T-helper 1 cell (primary cell): ENCODE measurements at places on chromosomes 5 and 9.

GRCh38 chr9:73680831-73681230 is 529.2 kb downstream of the ANXA1 start:
- no peak for DNase-seq

- DNase-seq: no peak
Measured at GRCh38 chr9:118162716-118163115, 458.5 kb downstream of the TLR4 start.

DNA sequence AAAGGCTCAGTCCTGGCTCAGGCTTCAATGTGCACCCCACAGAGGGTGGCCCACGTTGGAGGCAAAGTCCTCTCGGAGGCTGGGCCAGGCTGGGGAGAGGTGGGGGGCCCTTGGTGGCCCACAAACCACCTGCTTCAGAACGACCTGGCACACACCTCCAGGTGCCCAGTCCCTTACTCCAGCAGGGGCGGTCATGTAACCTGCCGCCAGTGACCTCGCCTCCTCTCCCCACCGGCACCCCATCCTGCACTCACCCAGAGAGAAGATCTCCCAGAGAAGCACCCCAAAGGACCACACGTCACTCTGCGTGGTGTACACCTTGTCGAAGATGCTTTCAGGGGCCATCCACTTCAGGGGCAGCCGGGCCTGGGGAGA is 22.5 kb upstream of the SCGB3A1 start:
- no peak for DNase-seq

DNA sequence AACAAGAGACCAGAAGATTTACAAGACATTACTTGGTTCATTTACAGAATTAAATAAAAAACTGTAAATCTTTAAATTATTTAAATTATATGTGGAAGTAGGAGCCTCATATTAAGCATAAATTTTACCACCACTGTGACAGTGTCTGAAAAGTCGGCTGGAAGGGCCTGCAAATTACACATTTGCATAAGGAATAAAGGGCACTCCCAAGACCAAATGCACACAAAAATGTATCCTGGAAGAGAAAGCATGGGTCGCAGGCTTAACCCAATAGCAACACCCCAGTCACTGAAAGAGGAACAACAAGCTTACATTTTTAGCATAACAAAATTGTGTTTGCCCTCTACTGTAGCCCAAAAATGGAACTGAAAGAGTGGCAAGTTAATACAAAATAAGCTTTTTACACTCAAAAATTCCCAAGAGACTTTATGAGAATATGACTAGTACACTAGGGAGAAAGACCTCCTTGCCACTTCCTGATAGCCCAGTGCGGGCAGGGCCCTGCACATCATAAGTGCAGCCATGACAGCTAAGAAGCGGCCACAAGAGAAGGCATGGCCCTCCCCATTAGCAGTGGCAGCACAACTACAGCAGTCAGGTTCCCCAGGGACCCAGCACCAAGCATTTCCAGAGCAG is 482.0 kb downstream of the DTWD2 start:
- no peak for DNase-seq

DNA sequence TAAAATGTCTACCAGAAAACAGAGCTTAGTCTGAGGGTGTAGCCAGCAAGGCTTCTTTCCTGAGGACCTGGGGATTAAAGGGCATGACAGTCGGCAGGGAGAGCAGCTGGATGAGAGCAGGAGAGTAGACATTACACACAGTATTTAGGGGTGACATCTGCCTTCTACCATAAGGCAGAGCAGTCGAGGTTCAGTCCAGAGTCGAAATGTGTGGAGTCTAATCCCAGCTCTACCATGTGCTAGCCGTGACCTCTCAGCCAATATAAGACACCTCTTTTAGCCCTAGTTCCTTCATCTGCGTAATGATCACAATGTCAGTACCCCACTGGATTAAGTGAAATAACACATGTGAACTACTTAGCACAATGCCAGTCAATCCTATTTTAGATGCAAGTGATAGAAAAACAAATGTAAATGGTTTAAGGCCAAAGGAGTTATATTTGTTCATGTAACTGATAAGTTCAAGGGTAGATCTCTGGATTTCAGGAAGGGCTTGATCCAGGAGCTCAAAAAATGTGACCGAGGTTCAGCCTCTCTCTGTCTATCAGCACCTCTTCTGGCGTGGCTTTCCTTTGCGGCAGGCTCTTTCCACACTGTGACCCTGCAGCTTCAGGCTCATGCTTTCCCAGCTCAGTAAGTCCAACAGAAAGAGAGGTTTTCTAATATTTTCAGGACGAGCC is 16.2 kb upstream of the CPLX2 start:
- no peak for DNase-seq

DNA sequence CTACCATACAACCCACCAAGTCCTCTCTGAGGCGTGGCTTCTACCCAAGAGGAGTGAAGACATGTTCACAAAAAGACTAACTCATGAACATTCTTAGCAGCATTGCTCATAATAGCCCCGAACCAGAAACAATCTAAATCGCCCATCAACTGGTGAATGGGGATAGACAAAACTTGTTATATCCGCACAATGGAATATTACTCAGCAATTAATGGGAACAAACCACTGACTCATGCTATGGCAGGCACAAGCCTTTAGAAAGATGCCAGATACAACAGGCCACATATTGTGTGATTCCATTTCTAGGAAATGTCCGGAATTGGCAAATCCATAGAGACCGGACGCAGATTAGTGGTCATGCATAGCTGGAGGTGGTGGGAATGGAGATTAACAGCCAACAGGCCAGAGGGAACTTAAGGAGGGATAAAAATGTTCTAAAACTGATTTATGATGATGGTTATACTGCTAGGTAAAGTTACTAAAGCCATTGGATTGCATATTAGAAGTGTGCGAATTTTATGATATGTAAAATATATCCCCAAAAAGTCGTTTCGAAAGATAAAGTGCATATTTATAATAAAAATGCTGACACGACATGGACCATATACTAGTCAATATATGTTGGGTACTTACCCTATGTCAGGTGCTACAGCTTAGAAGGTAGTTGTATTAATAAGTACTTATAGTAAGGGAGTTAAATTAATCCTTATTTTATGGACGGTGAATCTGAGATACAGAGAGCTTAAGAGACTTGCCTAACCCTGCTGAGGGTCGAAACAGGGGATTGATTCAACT is 55.4 kb downstream of the LHX2 start:
- no peak for DNase-seq

DNA sequence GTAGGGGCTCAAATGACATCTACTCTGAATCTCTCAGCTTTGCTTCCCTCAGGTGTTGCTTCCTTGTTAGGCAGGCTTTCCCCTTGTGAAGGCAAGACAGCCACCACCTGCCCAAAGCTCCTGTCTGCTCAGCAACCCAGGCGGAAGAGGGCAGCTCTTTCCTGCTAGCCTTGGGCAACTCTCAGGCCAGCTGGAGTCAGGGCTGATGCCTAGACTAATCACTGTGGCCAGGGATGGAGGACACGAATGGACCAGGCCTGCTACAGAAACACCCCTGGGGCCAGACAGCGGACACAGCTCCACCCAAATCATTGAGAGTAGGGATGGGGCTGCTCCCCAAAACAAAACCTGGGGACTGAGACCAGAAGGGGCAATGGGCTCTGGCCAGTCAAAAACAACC is 138.0 kb downstream of the MTX3 start:
- DNase-seq: no peak

DNA sequence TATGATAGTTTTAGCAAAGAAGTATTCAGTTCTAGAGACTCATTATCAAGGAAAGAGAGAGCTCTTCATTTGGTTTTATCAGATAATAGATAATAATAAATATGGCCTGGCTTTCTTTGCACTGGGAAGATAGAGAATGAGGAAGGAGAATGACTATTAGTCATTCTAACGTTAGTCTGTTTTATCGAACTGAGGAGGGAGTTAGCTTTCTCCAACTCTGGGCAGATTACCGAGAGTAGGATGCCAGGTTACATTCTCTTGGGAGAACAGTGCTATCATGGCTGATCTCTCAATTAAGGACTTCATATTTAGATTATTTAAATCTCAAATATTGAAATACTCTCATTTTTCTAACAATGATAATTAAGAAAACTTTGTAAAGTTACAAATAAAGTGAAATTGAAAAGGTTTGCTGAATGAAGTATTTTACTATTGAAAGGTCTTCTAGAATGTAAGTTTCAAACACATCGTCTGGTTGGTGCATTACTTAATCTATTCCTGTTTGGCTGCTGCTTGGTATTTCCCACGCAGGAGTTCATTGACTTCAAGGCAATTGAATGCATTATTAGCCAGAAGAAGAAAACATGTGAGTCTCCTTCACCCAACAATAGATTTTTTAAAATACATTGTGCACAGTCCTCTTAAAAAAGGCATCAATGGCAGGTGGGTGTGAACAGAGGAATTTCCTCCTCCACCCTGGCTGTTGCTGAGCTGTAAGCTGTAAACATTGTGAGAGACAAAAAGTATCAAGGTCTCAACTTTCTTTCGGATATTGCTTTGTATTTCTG is 140.8 kb downstream of the C9orf152 start:
- no peak for DNase-seq

GRCh38 chr5:965604-966344 is 42.8 kb upstream of the NKD2 start:
- DNase-seq: no peak

- DNase-seq: no peak
Measured at GRCh38 chr5:123455095-123455494, 31.9 kb upstream of the CEP120 start.

DNA sequence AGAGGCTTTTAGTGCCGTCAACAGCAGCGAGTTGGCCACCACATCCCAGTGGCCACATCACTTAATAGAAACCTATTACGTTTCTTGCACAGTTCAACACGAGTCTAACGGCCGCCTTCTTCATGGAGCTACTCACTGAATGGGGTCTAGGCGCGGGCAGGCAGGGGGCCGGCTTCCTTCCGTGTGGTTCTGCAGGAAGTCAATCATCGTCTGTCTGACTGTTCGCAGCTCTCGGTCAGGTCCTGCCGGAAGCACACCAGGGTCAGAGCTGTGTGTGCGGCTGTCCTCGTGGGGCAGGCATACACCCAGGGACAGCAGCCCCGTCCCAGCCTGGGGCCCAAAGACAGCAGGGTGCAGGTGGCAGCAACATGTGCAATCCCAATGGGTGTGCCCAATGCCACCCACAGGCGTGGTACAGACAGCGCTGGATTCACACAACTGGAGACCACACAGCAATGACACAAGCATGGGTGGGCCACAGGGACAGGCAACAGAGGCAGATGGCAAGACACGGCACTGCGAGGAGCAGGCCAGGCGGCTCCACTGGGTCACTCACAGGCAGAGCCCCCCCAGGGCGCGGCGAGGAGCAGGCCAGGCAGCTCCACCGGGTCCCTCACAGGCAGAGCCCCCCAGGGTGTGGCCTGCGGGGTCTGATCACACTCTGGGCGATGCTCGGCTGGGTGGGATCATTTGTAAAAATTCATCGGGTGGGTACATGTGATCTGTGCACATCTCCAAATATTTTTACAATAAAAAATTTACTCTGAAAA is 19.1 kb upstream of the LHX3 start:
- no peak for DNase-seq

GRCh38 chr5:123163225-123163876 is 74.3 kb downstream of the PRDM6 start:
- no peak for DNase-seq

- DNase-seq: no peak
Measured at GRCh38 chr5:59838067-59838466, 55.5 kb downstream of the PDE4D start.

DNA sequence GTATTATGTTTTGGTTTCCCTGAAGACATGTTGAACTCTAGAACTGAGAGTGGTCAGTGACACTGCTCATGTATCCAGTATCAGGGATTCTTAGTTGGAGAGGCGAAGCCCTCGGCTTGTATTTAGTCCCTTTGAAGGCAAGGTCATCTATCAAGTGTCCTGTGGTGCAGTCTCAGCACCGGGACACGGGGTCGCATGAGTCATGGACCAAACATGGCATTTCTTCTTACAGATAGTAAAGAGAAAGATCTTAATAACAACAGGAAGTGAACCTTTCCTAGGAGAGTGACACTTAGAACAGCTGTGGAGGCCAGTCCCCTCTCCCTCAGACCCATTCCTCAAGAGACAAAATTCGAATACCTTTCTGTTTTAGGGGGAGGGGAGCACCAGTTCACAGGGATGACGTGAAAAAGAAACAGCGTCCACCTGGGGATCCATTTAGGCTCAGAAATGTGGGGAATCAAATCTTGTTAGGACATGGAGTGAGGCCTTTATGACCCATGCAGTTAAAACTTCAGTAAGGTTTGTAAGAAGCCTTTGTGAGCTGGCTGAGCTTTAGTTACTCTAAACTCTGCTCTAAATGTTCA is 86.5 kb downstream of the ADGRV1 start:
- DNase-seq: no peak

GRCh38 chr9:792331-793260 is 48.9 kb upstream of the DMRT1 start:
- no peak for DNase-seq

GRCh38 chr9:120924698-120925534 is 1.7 kb downstream of the TRAF1 start:
- DNase-seq: no peak

DNA sequence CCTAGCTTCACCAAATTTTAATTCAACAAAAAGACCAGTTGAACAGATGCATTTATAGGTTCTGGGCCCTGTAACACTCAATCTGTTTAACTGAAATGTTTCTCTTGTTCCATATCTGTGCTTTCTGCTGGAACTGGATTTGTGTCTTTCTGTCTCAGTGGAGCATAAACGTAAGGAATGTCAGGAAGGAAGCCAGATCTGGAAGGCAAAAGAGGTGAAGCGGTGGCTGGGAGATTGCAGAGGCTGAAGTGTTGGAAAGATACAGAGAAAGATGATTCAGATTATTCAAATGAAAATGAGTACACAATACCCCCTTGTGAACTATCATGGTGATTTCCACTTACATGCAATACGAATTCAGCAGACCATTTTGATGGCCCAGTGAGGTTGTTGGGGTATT is 406.8 kb downstream of the BRINP1 start:
- no peak for DNase-seq

DNA sequence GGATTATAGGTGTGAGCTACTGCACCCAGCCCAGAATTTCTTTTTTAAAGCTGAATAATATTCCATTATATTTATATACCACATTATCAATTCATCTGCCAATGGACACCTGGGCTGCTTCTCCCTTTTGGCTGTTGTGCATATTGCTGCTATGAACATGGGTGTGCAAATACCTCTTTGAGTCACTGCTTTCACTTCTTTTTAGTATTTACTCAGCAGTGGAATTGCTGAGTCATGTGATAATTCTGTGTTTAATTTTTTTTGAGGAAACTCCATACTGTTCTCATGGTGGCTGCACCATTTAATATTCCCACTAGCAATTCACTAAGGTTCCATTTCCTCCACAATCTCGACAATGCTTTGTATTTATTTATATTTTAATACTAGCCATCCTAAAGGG is 36.1 kb upstream of the KIF4B start:
- no peak for DNase-seq

GRCh38 chr9:20569525-20569924 is 52.8 kb downstream of the MLLT3 start:
- no peak for DNase-seq

DNA sequence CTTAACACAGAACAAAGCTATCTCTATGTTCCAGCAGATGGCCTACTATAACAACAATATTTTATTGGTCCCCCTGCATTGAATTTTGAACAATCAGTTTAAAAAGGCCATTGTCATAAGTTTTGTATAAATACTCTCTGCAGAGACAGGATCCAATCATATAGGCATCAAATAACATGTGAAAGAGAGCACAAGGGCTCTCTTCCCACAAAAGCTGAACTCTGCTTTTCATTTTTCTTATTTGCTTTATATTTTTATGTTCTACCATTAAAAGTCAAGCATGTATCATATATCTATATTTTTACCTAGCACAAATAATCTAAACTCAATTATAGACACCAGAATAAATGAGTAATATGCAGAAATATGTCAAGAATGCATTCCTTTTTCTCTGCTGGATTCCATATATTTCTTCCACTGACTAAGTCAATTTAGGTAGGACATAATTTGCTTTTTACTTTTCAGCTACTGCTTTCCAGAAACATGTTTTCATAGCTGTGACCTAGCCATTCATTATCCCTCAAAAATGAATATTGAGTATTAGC is 143.6 kb downstream of the CDH9 start:
- DNase-seq: no peak
